GM12864 (cell line): ENCODE measurements at places on chromosomes 3 and 15.

DNA sequence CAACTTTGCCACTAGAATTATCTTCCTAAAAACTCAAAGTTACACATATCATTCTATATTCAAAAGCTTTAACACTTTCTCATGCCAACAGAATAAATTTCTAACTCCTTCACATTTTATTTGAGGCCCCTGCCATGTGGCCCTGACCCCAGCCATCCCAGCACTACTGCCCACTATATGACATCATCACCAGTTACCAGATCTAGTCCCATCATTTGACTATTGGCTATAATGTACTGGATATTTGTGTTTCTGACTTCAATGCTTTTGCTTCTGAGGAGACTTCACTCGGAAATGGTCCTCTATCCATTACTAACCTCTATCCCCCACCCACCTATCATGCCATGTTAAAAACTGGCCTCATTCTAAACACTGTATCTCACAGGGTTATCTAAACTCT, 23.6 kb downstream of the UBE3A start:
- DNase-seq: no peak

GRCh38 chr15:38299216-38299615, 46.6 kb downstream of the SPRED1 start:
- DNase-seq: no peak

GRCh38 chr15:31272558-31273257, 53.9 kb upstream of the KLF13 start:
- no peak for DNase-seq

- no peak for DNase-seq
Measured at GRCh38 chr15:69390575-69390974, 23.6 kb upstream of the KIF23 start.

GRCh38 chr15:74203914-74204431, 1.4 kb upstream of the STRA6 start:
- no peak for DNase-seq

GRCh38 chr3:111733154-111733553, 125.9 kb upstream of the PHLDB2 start:
- no peak for DNase-seq

DNA sequence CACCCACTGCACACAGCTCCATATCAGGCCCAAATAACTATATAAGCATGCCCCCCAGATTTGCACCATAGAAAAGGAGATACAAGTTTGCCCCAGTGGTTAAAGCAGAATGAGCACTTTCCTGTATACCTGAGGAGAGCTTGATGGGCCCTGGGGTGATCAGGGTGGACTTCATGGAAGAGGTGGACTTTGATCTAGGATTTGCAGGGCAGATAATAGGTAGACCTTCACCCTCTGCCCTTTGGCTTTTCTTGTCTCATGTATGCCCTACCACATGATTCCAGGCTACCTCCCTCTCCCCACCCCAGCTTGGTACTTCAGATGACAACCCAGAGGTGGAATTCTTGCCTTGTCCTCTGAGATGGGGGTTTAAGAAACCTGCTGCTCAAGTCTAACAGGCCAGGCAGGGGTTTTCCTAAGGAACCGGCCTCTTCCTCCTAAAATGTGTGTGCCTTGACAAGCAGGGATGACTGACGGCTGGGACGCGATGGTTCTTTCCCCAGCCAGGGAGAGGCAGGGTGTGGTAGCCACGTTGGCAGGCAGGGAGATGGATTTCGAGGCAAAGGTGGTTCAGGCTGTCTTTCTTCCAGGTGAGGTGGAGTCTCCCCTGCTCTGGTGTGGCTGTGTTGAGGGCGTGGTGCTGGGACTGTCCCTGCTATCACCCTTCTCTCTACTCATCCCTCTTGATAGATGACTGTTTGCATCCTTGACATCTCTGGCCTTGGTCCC, 6.6 kb upstream of the RHCG start:
- DNase-seq: no peak

DNA sequence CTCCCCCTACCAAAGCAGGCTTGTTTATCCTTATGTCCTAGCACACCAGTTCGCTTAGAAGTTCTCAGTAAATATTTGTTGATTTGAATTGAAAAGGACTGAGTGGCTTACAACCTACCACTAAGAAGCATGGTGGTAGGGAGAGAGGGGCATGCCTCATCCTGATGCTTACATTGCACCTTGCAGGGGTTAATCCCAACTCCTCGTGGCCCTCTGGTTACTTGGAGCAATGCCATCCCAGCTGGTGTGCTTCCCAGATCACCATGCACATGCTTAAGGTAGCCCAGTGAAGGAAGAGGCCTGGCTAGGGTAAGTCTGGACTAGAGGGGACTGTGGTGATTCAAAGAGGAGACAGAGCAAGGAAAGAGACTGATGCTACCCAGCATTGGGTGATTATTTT, 253.3 kb downstream of the CLSTN2 start:
- no peak for DNase-seq

- no peak for DNase-seq
Measured at GRCh38 chr3:37905346-37905745, 43.7 kb downstream of the CTDSPL start.

DNA sequence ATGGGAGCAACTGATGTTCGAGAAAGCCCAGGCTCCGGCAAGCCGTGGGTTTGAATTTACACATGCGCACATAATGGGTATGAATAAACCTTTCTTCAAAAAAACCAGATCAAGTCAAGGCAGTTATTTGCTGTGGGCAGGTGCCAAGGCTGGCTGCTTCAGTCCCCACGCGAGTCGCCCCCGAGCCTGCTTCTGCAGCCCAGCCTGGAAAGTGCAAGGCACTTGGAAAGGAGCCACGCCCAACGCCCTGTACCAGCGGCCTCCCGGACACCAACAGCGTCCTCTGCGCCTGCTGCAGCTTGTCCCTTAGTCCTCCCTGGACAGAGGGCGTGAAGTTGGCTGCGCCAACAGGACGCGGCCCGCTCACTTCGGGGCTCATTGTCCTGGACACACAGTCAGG, 68.9 kb downstream of the KLF15 start:
- DNase-seq: no peak
